Hepatocyte (in vitro differentiated cells): ENCODE measurements at places on chromosomes 6 and 20. TPM values are rescaled to one million over a fixed set of nuclear protein-coding genes. Genes with fewer than 3 reads are reported as not detected.

DNA sequence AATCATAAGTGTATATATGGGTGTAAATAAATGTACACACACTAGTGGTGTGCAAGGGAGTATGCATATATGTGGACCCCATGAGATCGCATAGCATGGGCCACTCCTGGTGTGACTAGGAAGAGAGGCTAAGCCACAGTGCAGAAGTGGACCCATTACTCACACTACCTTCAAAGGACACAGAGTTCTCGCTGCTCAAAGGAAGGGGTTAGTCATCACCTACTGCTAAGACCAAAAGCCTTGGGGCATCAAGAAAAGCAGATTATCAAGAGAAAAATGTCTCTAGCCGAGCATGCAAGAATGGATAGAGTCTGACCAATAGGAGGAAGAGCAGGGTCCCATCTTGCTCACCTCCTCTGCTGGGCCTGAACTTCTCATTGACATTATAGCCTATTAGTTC is 195.5 kb downstream of the MAFB start:
- no peak for DNase-seq
- no peak overlapping the region for H3K27ac ChIP-seq
- no peaks in the 10 kb centered on the region for H3K36me3 ChIP-seq
- H3K4me3 ChIP-seq: no peak overlapping the region
- H3K4me1 ChIP-seq: no peaks in the 10 kb centered on the region

GRCh38 chr20:63811491-63811875 is 19.6 kb downstream of the ZBTB46 start:
- H3K4me3 ChIP-seq: no peak overlapping the region
- no peak for DNase-seq
- no peaks in the 10 kb centered on the region for H3K36me3 ChIP-seq
- no peaks in the 10 kb centered on the region for H3K27me3 ChIP-seq
- no peaks in the 10 kb centered on the region for H3K4me1 ChIP-seq
- H3K27ac ChIP-seq: no peak overlapping the region

DNA sequence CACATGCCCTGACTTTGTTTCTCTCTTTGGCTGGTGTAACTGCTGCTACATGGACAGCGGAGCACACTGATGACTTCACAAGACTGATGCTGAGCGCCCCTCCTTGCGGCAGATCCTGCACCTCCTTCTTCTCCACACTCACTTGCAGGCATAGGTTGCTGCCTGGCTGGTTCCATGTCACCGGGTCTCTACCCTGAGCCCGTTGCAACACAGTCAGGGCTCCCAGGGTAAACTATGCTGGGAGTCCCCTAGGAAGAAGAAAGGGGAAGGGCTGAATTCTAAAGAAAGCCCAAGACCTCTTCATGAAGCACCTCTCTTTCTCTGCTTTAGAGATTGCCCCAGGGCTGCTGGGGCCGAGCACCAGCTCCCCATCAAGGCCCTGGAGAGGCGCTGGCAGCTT is 83.3 kb upstream of the DUSP22 start:
- DNase-seq: no peak
- H3K27ac ChIP-seq: no peak overlapping the region
- peaks cover 17% of the 10 kb centered on the region for H3K27me3 ChIP-seq
- H3K36me3 ChIP-seq: no peaks in the 10 kb centered on the region

GRCh38 chr6:87277123-87277522 is 45.3 kb upstream of the SMIM8 start:
- H3K27me3 ChIP-seq: no peaks in the 10 kb centered on the region
- no peak overlapping the region for H3K27ac ChIP-seq
- H3K36me3 ChIP-seq: no peaks in the 10 kb centered on the region
- no peaks in the 10 kb centered on the region for H3K4me1 ChIP-seq

GRCh38 chr6:12097791-12098190 is 85.7 kb downstream of the HIVEP1 start:
- H3K27me3 ChIP-seq: no peaks in the 10 kb centered on the region
- no peak overlapping the region for H3K4me3 ChIP-seq
- no peak overlapping the region for H3K27ac ChIP-seq
- H3K36me3 ChIP-seq: no peaks in the 10 kb centered on the region
- no peaks in the 10 kb centered on the region for H3K4me1 ChIP-seq

DNA sequence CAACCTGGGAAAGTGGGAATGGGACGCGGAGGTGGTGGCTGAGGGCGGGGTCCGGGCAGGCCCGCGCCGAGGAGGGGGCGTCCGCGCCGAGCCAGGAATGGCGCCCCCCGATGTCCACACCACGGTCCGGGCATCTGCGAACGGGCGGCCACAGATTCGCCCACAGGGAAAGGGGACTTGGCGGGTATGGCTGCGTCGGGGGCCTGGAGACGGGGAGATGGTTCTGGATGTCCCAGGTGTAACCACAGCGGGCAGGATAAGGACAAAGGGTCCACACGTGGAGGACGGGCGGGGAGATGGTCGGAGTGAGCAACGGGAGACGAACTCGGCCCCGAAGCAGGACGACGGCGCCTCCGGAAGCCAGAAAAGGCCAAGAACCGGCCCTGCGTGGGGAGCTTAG is 124.6 kb downstream of the WDR27 start:
- H3K27me3 ChIP-seq: no peaks in the 10 kb centered on the region
- no peak for DNase-seq
- no peaks in the 10 kb centered on the region for H3K4me1 ChIP-seq
- no peak overlapping the region for H3K27ac ChIP-seq
- no peaks in the 10 kb centered on the region for H3K36me3 ChIP-seq

DNA sequence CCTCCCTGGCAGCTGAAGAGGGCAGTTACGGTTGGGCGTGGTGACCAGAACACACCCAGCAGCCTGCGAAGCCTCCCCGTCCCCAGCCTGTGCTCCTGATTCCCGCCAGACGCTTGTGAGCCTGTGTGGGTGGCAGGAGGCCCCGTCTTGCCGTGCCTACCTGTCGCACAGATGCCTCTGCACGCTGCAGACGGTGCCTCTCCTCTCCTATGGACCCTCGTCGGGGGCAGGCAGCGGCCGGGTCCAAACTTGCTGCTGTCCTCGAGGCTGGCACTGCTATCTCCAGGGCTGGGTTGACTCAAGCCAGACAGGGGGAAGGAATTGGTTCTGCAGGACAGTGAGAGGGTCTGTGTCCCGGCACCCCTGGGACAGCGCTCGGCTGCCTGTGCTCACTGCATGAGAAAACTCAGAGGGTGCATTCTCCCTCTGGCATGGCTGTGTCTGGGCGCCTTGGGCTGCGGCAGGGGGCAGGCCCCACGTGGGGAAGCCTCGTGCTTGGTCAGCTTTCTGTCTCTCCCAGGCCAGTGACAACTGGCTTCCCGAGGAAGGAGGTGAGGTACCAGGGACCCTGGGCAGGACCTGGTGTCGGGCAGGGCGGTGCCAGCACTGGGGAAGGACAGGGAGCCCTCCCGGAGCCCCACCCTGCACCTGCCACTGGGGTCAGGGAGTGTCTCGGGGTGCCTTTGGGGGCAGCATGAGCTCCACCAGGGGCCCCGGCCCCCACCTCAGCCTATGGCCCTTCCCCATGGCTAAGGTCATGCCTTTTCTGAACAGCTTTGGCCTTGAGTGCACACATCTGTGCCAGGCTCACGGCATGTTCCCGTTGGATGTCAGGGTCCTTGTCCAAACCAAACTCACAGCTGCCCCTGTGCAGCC is 127.5 kb downstream of the TAF4 start:
- no peak overlapping the region for H3K27ac ChIP-seq
- H3K4me1 ChIP-seq: no peaks in the 10 kb centered on the region
- H3K27me3 ChIP-seq: no peaks in the 10 kb centered on the region
- H3K4me3 ChIP-seq: no peak overlapping the region
- DNase-seq: no peak

DNA sequence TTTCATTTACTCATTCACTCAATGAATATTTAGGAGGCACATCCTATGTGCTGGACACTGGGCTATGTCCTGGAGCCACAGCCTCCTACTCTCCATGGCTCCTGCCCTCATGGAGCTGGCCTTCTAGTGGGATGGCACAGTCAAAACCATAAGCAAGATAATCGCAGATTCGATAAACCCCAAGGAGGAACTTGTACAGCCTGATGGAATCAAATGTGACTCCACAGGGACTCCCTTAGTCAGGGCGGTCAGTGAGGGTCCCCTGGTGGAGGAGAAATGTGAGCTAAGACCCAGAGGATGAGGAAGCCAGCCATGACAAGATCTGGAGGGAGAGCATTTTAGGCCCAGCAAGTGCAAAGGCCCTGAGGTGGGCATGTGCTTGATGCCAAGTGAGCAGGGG is 211.9 kb downstream of the PREX1 start:
- no peaks in the 10 kb centered on the region for H3K36me3 ChIP-seq
- H3K4me1 ChIP-seq: peaks cover 8% of the 10 kb centered on the region
- H3K27me3 ChIP-seq: no peaks in the 10 kb centered on the region
- no peak overlapping the region for H3K4me3 ChIP-seq

The GTSF1L gene
- total RNA-seq: not detected in 2 replicates

The PLCB4 gene
- total RNA-seq: 11.9 and 15.0 TPM in 2 replicates

The RTF2 gene
- total RNA-seq: 50.5 and 59.2 TPM in 2 replicates

The GRIK2 gene
- total RNA-seq: 5.1 and 6.2 TPM in 2 replicates

The DDX43 gene
- not detected in 2 replicates for total RNA-seq

The RFX6 gene
- 5.1 and 6.8 TPM in 2 replicates for total RNA-seq

The CRISP2 gene
- total RNA-seq: 0.57 TPM in 1 of 2 replicates, not detected in the other

The CYP39A1 gene
- 7.5 and 9.2 TPM in 2 replicates for total RNA-seq
